ENCODE measurements at places on chromosomes 3 and 15.
A peak's percentile ranks its signal among the peaks of the same experiment; 100 is the strongest.

DNA sequence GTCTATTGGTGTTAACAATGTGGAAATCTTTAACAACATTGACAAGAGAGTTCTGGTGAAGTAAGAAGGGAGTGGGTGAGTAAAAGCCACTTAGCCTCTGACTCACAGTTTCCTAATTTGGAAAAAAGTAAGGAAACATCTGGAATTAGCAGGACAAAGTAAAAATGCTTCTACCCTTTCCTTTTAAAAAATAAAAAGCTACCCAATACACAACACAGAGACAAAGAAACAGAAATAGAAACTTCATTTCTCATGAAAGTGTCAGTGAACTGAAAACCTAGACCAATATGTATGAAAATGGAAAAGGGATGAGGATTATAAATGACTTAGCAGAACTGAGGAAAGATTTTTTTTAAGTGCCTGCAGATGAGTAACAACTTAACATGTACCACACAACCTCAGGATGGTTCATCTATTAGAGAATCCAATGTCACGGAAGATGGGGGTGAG lies 65.4 kb downstream of the SSR3 start:
- peak; percentile 49 for DNase-seq

DNA sequence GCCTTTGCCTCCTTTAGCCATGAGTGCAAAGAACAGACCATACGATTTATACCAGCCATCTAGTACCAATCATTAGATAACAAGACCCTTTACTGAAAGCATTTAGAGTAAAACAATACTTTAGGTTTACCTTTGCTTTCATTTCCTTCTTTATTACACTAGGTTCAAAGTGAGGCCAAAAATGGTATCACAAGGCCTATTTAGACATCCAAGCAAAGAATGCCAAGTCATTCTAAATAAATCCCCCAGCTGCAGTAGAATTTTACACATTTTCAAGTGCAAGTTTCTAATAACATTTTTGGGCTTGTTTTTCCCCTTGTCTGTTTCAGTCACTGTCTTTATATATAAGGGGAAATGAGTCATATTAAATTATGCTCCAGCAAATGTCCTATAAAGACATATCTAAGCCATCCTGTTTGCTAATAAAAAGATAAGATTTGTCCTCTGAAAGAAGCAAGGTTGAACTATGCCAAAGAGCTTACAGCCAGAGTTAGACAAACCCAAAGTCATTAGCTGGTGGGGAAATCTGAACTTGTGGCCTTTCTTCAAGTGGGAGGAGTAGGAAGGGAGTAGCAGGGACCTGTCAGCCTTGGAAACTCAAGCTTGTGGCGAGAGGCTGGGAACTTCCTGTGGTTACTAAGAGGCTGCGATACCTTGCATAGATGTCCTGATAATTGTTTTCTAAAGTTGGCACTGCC lies 232.7 kb downstream of the MECOM start:
- no peak for DNase-seq

- peak; percentile 58 for DNase-seq
Measured at GRCh38 chr3:197186887-197187588, 111.4 kb downstream of the DLG1 start.

- DNase-seq = no peak
Measured at GRCh38 chr3:159829539-159830227, 159.0 kb upstream of the IL12A start.
